Motor neuron (in vitro differentiated cells): ENCODE measurements at places on chromosomes 12 and 14.
A peak's percentile ranks its signal among the peaks of the same experiment; 100 is the strongest.

GRCh38 chr12:3191450-3191849 is 114.3 kb downstream of the TSPAN9 start:
- no peak for ATAC-seq

DNA sequence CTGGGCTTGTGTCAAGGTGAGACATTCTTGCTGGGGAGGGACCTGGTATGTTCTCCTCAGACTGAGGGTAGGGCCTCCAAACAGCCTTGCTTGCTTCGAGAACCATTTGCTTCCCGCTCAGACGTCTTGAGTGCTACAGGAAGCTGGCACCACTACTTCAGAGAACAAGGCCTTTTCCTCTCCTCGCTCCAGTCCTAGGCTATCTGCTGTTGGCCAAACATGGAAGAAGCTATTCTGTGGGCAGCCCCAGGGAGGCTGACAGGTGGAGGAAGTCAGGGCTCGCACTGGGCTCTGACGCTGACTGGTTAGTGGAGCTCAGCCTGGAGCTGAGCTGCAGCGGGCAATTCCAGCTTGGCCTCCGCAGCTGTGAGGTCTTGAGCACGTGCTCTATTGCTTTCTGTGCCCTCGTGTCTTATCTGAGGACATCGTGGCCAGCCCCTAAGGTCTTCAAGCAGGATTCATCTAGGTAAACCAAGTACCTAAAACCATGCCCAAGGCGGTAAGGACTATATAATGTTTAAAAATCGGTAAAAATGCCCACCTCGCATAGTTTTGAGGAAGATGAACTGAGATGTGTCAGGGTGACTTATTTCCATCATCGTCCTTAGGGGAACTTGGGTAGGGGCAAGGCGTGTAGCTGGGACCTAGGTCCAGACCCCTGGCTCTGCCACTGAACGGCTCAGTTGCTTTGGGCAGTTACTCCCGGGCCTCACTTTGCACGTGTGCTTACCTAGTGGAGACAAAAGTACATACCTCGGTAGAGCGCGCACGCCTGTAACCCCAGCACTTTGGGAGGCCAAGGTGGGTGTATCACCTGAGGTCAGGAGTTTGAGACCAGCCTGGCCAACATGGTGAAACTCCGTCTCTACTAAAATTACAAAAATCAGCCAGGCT is 4.3 kb downstream of the GAPDH start:
- ATAC-seq, result no peak

GRCh38 chr12:103901518-103902173 is 28.6 kb upstream of the HSP90B1 start:
- no peak for ATAC-seq

GRCh38 chr14:30283822-30284446 is 275.0 kb upstream of the G2E3 start:
- peak; percentile 69 for ATAC-seq

DNA sequence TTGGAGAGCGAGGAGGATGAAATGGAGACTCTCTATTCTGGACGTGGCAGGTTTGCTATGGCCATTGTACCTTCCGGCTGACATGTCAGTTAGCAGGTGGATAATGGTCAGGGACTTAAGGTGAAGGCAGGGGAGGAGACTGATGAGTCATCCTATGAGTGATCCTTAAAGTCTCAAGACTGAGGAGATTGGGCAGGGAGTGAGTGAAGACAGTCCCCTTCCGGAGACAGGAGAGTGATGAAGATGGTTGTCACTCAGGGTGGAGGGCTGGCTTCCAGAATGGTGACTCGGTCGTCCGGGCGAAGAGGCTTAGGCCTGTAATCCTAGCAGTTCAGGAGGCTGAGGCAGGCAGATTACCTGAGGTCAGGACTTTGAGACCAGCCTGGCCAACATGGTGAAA is 49.8 kb upstream of the CCDC63 start:
- ATAC-seq, result no peak

DNA sequence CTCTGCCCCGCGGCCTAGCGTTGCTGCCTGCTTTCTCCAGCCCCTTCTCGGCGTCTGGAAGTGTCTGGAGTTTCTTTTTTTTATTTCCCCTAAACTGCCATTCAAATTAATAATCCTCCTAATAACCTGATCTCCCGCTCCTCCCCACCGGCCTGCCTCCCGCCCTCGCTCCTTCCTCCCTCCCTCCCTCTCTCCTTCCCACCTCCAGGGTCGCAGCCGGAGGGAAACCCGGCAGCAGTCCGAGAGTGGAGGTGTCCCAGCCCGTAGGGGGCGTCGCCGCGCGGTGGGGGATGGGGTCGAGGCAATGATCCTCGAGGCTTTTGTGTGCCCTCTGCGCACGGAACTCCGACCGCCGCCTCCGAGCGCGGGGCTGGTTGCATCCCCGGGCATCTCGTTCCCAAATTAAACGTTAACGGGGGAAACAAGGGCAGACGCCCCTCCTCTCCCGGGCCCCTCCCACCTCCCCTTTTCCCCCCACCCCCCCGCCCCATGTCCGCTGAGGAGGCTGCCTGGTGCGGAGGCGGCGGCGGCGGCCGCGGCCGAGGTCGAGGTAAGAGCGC is 1.0 kb upstream of the SOCS2 start:
- ATAC-seq, result peak; percentile 57

DNA sequence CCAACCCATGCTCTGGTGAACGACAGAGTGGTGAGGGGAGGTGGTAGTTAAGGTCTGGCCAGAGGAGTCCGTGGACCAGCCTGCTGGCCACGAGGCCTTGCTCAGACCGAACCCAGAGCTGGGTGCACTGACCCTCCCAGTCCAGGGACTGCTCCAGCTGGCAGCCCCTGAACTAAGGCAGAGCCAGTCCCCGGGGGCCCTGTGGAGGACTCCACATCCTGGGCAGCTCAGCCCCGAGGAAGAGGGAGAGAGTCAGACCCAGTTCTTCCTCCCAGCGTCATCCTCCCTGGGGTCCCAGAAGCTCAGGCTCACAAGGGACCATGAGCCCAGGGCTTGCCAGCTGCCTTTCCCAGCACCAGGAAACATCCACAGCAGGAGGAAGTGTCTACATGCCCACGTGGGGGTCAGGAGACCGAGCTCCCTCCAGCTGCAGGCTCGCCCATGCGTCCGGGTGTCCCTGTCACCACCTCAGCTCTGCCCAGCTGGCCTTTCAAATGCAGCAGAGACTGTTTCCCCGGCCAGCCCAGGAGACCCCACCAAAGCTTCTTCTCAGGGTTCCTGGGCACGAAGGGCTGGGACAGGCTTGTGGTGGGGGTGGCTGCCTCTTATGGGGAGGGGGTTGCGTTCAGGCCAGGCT is 194.4 kb downstream of the KIF26A start:
- ATAC-seq, result no peak

- peak; percentile 85 for ATAC-seq
Observed at GRCh38 chr14:51607711-51608110, 44.0 kb upstream of the FRMD6 start.

GRCh38 chr12:7601406-7601805 is 64.3 kb downstream of the APOBEC1 start:
- no peak for ATAC-seq

DNA sequence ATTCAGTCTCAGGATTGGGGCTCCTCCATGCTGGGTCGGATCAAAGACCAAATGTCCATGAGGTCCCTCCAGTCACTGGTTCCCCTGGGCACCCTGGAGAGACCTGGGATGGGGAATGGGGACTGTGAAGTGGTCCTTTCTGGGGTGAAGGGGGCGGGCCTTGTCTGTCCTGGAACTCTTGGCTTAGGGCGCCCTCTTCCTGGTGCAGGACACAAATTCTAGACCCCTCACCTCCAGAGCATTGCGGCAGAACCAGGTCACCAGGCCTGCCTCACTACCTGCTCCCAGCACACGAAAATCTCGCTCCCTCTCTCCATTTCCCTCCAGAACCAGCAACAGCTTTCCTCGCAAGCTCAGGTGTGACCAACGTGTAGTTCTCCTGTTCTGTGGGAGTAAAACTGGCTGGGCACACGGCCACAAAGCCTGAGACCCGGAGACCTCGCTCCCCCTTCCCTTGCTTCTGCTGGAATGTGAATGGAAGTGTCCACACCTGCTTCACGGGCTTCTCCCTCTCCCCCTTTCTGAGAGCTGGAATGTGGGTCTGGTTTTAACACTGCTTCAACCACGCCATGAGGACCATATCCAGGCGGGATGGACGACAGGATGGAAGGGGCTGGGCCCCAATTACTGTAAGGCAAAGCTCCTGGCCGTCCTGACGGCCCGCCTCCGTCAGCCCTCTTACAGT is 112.7 kb downstream of the SCARB1 start:
- ATAC-seq, result no peak

GRCh38 chr14:23009939-23010726 is at the start of gene C14orf93:
TSS of gene C14orf93 (minus strand) at chr14:23010143. CDS start at chr14:22999023, 11,120 bp downstream.
- ATAC-seq, result peak; percentile 18

DNA sequence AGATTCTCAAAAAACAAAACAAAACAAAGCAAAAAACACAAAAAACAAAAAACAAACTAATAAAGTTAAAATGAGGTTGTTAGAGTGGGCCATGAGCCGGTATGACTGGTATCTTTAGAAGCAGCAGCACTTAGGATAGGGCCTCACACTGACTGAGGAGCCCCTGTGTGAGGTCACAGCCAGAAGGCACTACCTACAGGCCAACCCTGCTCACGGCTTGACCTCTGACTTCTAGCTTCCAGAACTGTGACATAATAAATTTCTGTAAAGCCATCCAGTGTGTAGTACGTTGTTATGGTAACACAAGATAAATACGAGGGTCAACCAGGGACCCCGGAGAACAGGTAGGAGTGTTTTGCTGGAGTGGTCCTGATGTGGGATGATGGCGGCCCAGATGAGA is 629.6 kb downstream of the VRK1 start:
- no peak for ATAC-seq

- peak; percentile 78 for ATAC-seq
Observed at GRCh38 chr14:37813732-37814131, 218.3 kb downstream of the TTC6 start.

DNA sequence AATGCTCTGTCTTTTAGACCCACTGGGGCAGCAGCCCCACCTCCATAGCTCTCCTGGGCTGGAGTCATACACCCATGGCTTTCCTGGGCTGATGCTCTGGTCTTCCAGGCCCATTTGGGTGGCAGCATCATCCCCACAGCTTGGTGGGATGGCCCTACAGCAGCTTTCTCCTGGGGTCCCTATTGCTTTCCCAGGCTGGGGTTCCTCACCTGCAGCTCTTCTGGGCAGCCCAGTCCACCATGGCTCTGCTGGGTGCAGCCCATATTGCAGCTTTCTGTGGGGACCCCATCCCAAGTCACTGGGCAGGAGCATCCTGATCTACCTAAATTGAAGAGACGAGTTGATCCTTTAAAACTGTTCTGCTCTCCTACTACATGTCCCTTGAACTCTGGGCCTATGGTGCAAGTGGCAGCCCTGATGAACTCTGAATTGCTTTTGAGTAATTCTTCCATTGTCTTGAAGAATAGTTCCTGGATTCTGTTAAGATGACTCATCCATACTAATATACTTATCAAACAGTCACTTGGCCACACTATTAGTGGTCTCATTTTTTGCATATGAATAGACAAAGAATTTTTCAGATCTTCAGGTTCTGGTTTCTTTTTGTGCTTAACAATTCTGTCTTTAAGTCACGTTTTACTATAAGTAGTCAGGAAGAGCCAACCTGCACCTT is 390.1 kb downstream of the DPF3 start:
- no peak for ATAC-seq

DNA sequence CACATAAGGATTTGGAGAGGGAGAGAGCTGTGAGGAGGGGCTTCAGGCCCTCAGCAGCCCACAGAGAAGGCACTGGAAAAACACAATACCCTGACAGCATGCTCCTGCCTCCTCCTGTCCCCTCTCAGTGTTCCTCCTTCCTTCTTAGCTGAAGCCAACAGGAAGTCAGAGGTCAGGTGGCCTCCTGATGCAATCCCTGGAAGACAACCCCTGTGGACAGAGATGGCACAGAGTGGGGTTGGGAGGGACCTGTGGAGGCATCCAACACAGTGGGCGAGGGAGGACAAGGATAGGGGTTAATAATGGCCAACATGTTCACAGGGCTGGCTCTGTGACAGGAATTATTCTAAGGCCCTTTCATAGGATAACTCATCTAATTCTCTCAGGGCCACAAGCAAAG is 15.4 kb upstream of the IFI27L2 start:
- ATAC-seq, result peak; percentile 32

DNA sequence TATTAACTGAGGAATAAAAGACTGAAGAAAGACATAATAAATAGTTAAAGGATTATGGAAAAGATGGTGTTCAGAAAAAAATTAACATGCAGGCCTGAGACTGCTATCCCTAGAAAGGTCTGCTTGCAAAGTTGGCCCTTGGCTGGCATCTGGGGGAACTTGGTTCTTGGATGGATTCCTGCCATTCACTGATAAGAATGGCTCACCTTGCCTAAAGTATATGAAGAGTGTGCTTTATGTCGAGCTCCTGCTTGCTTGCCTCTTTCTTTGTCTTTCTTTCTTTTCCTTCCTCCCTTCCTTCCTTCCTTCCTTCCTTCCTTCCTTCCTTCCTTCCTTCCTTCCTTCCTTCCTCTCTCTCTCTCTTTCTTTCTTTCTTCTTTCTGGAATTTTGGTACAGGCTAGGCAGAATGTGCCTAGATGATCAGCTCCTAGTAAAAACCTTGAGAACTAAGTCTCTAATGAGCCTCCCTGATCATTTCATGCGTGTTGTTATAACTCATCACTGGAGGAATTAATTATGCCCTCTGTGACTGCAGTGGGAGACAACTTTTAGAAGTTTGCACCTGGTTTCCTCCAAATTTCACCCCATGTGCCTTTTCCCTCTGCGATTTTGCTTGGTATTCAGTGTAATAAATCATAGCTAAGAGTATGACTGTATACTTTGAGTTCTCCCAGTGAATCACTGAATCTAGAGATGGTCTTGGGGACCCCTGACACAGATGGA is 44.7 kb downstream of the IFT81 start:
- ATAC-seq, result no peak

DNA sequence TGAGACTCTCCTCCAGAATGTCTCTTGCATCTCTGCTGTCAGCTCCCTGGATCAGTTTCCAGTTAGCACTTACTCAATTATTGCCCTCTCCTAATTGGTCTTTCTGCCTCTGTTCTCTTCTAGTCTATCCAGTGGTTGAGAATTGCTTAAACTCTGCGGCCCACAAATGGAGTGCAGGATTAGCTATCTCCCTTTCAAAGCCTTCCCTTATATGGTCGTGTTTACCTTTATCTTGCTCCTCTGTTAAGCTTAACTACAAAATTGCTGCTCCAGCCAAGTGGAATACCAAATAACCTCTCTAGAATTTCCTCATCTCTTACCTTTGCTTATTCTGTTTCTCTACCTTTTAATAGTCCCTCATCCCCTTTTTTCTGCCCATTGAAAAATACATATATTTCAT is 132.7 kb downstream of the NRXN3 start:
- ATAC-seq, result no peak

- no peak for ATAC-seq
Observed at GRCh38 chr14:49923881-49924280, 31.0 kb downstream of the ARF6 start.

- no peak for ATAC-seq
Observed at GRCh38 chr12:125083072-125083471, 17.8 kb downstream of the AACS start.

DNA sequence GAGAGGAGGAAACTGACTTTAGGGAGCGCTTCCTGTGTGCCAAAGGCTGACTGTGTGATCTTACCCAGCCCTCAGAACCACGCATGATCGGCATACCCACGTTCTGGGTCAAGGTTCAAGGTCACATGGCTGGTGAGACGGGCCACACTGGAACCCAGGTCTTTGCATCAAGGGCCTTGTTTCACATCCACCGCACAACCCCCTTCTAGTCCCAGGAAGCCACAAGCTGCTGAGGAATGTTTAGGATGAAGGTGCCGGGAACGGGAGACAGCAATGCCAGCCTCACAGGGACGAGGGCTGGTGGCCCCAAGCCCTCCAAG is 50.7 kb downstream of the TESC start:
- no peak for ATAC-seq

- ATAC-seq, result no peak
Observed at GRCh38 chr12:82329508-82329907, 28.7 kb downstream of the CCDC59 start.
